ENCODE measurements at places on chromosomes 5 and 9.

- no peak overlapping the region for H3K4me3 ChIP-seq
- peaks cover 5% of the 10 kb centered on the region for H3K36me3 ChIP-seq
- no peaks in the 10 kb centered on the region for H3K4me1 ChIP-seq
- DNase-seq: no peak
- no peak overlapping the region for H3K27ac ChIP-seq
Observed at GRCh38 chr5:55338092-55338613, 30.4 kb downstream of the MTREX start.

- DNase-seq: no peak
- no peaks in the 10 kb centered on the region for H3K27me3 ChIP-seq
- H3K4me3 ChIP-seq: no peak overlapping the region
- no peak overlapping the region for H3K27ac ChIP-seq
- H3K4me1 ChIP-seq: no peaks in the 10 kb centered on the region
Observed at GRCh38 chr9:116081435-116082115, 72.0 kb upstream of the PAPPA start.

- H3K27ac ChIP-seq: no peak overlapping the region
- no peaks in the 10 kb centered on the region for H3K27me3 ChIP-seq
- H3K4me1 ChIP-seq: peaks cover 36% of the 10 kb centered on the region
- DNase-seq: no peak
- H3K4me3 ChIP-seq: no peak overlapping the region
Observed at GRCh38 chr5:126009566-126009965, 413.6 kb upstream of the GRAMD2B start.

GRCh38 chr5:66987949-66988838 is 208.4 kb downstream of the CD180 start:
- DNase-seq: no peak
- H3K27me3 ChIP-seq: no peaks in the 10 kb centered on the region
- no peaks in the 10 kb centered on the region for H3K36me3 ChIP-seq
- no peak overlapping the region for H3K4me3 ChIP-seq

DNA sequence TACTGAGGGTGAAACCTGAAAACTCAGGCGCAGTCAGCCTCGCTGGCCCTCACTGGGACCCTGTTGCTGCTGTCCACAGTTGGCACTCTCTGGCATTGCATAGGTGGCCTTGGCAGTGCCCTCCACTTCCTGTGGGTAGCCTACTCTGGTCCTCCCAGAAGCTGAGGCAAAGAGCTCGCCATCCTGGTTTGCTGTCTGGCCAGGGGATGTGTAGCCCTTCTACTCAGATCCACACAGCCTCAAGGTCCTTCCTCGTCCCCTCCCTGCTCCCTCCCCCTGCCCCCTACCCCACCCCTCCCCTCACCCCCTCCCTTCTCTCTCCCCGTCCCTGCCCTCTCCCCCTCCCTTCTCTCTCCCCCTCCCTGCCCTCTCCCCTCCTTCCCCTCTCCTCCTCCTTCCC is 176.0 kb downstream of the OLFM1 start:
- H3K36me3 ChIP-seq: no peaks in the 10 kb centered on the region
- no peak overlapping the region for H3K4me3 ChIP-seq
- H3K27ac ChIP-seq: no peak overlapping the region
- DNase-seq: no peak
